HS-27A (cell line): ENCODE measurements at places on chromosomes 1 and 21.

DNA sequence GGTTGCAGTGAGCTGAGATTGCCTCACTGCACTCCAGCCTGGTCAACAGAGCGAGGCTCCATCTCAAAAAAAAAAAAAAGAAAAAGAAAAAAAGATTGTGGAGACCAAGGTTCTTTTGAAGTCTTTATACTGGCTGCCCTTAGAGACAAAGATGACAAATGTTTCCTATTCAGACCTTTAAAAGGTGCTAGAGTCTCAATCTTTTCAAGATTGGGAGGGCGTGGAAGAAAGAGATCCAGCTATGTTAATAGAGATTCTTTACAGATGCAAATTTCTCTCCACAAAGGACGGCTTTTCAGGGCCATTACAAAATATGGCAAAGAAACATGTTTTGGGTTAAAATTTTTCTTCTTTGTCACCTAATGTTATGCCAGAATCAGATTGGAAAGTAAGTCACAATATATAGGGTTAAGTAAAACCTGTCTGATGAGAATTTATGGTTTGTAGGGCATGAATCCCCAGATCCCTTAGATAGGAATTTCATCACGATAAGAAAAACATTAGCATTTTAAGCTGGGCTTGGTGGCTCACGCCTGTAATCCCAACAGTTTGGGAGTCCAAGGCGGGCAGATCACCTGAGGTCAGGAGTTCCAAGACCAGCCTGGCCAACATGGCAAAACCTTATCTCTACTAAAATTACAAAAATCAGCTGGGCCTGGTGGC is 13.0 kb upstream of the MORC3 start:
- no peak for DNase-seq

DNA sequence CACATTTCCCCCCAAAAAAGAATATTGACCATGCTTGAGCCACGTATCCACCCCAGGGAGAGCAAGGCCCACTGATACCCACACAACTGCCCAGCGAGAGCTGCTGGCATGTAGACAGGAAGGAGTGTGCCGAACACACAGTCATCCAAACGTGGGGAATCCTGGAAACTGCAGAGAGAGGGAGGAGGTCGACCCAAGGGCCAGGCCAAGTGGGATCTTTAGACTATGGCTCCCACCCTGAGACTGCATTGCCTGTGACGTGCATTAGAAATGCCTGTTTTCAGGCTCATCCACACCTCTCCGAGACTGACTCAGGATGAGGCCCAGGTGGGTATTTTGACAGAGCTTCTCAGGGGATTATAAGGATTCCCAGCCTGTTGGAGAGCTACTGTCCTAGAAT is 25.9 kb downstream of the NIPAL3 start:
- DNase-seq: no peak

- no peak for DNase-seq
Measured at GRCh38 chr1:94273111-94273510, 35.7 kb upstream of the ARHGAP29 start.

DNA sequence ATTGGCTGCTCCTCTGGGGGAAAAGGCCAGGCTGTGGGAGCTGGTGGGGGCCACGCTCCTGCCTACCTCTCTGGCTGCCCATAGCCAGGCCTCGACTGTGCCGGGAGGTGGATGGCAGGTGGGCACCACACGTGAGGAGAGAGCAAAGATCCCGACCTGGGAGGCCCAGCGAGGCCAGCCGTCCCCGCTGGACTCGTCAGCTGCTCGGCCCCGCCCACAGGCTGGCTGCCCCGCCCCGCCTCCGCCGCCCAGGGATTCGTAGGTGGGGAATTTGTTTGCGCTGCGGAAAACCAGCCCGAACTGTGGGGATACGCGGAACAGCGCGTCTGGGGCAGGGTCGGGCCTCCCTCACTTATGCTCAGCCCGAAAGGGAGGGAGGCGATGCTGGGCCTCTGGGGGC is 31.7 kb downstream of the TP73 start:
- DNase-seq: no peak

DNA sequence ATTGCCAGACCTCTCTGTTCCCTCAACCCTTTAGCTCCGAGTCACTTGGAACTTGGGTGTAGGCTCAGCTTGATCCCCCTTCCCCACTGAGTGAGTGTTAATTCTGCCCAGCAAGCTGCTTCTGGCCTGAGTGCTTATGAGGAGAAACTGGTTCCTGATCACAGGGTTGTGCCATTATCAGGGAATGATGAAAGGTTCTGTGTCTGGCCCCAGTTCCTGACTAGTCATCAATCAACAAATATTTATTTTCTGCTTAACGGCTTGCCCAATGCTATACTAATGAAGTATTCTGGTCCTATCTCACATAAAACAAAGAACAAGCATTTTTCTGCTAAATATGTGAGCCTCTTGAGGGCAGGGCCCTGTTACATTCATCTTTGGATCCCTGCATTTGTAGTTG is 20.8 kb downstream of the CC2D1B start:
- no peak for DNase-seq

GRCh38 chr1:110672753-110673108 is 2.0 kb downstream of the KCNA3 start:
- no peak for DNase-seq

DNA sequence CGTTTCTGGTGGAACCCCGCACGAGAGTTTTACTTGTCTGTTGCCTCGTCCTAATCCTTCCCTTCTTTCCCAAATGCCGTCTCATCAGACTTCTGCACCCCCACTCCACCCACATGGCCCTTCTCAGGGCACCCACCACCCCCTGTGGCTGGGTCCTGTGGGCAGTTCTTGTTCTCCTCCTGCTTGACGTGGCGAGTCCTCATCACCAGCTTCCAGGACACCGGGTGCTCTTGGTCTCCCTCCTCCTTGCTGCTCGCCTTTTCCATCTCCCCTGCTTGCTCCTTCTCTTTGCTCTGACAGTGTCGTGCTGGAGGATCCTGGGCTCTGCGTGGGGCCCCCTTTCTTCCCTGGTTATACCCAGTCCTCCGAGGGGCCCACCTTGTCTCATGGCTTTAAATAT is 51.8 kb downstream of the B3GALT5 start:
- DNase-seq: no peak

DNA sequence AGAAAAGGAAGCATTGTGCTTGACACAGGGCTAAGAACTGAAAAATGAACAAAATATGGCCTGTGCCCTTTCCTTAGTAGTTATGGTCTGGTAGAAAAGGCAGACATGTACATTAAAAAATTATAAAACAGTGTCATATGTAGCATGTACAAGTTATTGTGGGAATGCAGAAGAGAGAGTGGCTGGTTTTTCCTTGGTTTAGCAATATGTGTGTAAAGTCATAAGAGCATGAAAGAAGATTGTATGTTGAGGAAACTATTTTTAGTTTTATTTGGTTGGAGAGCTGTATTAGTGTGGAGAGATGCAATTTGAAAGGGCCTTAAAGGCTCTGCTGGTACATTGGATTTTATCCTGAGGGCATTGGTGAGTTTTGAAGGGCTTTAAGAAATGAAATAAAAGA is 145.8 kb downstream of the PDE4B start:
- DNase-seq: no peak

DNA sequence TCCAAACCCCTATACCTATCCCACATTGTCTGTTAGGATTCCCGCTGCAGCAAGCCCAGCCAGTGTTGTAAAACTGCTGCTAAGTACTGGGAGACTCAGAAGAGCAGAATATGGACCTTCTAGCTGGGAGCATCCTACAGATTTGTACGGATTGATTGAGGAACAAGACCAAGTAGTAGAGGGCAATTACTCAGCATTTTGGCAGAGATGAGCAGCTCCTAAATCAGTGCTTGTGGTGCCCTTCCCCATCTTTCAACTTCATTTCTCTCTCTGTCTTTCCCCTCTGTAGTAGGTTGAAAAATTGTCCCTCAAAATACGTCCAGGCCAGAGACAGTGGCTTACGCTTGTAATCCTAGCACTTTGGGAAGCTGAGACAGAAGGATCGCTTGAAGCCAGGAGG is 37.3 kb upstream of the HTR1D start:
- DNase-seq: no peak

GRCh38 chr21:15533618-15534017 is 196.2 kb upstream of the USP25 start:
- DNase-seq: no peak

DNA sequence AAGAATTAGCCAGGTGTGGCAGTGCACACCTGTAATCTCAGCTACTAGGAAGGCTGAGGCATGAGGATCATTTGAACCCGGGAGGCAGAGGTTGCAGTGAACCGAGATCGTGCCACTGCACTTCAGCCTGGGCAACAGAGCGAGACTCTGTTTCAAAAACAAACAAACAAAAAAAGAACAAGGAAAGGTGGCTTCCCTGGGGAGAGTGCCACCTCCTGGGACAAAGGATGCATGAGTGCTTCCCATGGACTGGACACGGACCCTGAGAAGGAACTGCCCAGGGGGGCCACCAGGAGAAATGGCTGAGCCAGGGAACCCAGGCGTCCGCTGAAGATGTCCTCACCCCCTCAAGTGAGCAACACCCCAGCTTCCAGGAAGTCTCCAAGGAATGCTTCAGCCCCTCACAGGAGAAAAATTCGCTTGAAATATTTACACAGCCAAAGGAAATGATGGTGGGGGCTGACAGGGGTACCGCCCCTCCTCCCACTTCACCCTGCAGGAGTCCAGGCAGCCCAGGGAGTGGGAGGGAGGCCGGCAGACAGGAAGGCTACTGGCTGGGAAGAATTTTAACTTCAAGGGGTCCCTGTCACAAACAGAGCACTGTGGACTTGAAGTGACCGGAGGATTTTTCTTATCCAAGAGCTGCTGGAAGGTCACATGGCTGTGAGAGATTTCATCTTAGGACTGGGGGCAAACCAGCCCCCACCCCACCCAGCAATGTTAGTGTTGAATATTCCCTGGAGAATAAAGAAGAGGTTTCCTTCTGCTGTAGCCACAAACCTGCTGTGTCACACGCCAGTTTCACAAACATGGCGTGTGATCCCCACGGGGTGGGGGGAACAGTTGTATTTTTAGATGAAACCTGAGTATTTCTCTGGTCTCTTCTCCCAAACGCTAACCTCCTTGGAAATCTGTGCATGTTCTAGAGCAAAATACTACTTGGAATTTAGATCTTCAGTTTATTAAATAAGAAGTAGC is 90.8 kb upstream of the SLC25A33 start:
- no peak for DNase-seq

DNA sequence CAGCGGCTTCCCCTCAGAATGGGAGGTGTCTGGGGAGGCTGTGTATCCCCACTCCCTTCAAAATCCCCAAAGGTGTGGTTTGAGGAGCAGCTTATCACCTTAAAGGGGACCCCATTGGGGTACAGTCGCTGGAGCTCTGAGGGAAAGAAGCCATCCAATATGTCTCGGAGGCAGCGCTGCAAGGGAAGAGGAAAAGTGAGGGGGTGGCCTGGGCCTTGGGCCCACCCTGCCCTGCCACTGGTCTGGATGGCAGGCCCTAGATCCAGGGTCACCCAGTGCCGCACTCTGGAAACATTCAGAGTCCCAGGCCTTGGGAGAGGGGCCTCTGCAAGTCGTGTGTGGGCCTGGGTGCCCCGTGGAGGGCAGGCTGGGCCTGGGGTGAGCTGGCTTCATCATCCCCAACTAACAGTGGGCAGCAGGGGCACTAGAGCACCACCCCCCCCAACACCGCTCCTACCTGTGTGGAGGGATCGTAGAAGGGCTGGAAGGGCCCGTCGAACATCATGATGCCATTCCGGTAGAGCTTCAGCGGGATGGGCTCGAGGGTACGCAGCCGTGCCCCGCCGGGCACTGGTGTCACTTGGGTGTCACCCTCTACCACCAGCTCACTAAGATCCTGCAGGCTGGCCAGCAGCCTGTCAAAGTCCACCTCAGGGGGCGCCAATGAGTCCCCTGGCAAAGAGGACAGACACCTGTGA is 5.6 kb downstream of the SH3BGRL3 start:
- no peak for DNase-seq

DNA sequence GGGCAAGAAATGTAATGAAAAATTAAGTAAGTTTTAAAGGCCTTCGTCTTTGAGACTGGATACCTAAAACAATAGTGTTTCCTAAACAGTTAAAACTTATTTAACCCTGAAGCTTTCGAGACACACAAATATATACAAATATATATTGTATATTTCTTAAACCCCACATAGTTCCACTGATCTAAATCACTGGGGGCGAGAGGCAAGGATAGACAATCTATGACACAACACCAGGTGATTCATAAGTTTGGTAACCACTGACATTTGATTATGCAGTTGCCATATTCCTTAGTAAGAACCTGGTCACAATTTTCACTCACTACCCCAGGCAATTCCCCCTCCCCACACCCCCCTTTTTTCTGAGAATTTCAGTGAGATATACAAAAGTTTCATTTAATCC is 55.3 kb upstream of the BOLA1 start:
- DNase-seq: no peak
